ENCODE measurements at places on chromosomes 7 and 10. TPM values are rescaled to one million over a fixed set of nuclear protein-coding genes. Genes with fewer than 3 reads are reported as not detected.

The IGFBP1 gene
- 0.58 TPM for total RNA-seq

The P4HA1 gene
- total RNA-seq: 163 TPM

The LIPM gene
- total RNA-seq: not detected

The UNCX gene
- not detected for total RNA-seq

Measured in pericardium fibroblast (primary cell).